ENCODE measurements at places on chromosomes 2 and 18.

DNA sequence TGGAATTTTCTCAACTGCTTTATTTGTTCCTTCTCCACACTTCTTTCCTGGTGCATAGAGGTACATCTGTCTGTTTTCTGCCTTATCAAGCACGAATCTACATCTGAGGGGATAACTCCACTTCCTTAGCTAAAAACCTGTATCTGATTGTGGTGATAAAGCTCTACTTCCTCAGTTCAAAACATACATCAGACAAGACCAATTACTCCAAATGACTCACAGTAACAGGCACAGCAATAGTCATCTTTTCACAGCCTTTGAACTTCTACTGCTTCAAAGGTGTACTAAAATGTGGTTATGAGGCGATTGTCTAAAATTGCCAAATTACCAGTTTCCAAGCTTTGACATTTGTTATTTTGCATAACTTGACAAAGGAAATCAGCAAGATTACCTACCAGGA lies 803.6 kb upstream of the ZEB2 start:
- DNase-seq = no peak

GRCh38 chr2:222477962-222478608 lies 53.7 kb downstream of the SGPP2 start:
- DNase-seq = no peak

- DNase-seq = peak; percentile 88
Measured at GRCh38 chr2:20573620-20574422, 77.1 kb downstream of the HS1BP3 start.

DNA sequence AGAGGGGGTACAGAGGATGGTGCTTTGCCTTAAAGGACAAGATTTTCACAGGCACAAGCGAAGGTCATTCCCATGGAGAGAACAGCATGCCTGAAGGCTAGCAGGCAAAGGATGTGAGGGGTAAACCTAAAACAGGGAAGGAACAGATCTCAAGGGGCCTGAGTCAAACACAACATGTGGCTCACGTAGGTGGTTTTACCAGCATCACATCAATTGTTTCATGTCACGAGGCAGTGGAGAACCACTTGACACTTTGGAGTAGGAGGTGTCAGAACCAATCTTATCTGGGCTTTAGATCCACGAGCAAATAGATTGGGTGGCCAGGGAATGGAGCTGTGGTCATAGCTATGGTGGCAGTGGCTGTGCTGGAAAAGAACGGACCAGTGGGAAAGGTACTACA lies 8.4 kb downstream of the COX5B start:
- DNase-seq = no peak

DNA sequence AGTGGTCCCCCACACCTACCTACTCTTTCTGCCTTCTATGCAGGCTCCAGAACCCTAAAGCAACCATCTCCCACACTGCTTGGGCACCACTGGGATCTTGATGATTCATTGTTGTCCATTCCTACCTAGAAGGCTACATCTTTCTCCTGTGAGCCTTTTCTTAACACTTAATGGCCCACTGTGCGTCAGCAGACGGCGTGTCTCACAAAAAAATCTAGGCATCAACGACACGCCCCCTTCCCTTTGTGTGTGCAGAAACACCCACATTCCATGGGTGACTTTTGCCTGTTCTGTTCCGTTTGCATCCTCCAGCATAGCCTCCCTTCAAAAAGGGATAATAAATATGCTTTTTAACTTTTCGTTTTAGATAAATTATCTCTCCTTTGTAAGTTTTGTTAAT lies 99.7 kb upstream of the CYRIA start:
- DNase-seq = no peak

GRCh38 chr2:231463698-231464575 lies at the start of gene NCL:
TSS of gene NCL (minus strand) at chr2:231464484. CDS start at chr2:231464353, 131 bp downstream.
- DNase-seq = peak; percentile 13

- DNase-seq = no peak
Measured at GRCh38 chr2:159201360-159202063, 85.0 kb downstream of the WDSUB1 start.

DNA sequence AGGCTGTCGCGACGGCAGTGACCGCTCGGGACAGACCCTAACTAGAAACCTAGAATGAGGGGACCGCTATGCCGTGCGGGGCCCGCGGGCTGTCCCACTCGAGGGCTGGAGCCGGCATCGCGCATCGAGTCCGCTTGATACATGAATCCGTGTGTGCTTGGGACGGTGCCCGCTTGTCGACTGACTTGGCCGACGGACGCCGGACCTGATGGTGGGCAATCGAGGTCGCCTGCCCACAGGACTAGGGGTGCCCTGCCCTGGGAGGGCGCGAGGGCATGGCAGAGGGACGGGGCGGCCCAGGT lies 749 bp upstream of the PTMA start:
- no peak for DNase-seq

DNA sequence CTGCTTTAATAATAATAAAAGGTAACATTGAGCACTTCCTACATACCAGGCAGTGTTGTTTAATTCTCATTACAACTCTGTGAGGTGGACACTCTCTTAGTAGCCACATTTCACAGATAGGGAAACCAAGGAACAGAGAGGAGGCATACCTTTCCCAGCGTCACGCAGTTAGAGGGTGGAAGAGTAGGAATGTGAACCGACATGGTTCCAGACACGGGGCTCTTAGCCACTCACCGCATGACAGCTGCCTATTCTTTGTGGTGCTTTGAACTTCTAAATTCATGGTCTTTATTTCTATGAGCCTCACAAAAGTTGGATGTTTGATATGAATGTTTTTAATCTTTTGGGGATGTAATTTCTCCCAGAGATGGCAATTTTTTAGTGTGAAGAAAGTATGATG lies 76.0 kb downstream of the OSBPL6 start:
- DNase-seq = no peak

Data from G401 (cell line).